Aorta (tissue), 5 donors: ENCODE measurements at places on chromosomes 3 and 15. TPM values are rescaled to one million over a fixed set of nuclear protein-coding genes. Genes with fewer than 3 reads are reported as not detected.
A peak's percentile ranks its signal among the peaks of the same experiment; 100 is the strongest.

Gene MRAS
- total RNA-seq, result 68.1 TPM

Gene GPR27
- total RNA-seq, result 1.6 TPM

Gene LEKR1
- total RNA-seq, result 1.3 TPM

Gene TEX9
- 3.9 TPM for total RNA-seq

Gene APBA2
- 2.1 TPM for total RNA-seq

Gene OR5K2
- not detected for total RNA-seq

Gene RBP2
- not detected for total RNA-seq

DNA sequence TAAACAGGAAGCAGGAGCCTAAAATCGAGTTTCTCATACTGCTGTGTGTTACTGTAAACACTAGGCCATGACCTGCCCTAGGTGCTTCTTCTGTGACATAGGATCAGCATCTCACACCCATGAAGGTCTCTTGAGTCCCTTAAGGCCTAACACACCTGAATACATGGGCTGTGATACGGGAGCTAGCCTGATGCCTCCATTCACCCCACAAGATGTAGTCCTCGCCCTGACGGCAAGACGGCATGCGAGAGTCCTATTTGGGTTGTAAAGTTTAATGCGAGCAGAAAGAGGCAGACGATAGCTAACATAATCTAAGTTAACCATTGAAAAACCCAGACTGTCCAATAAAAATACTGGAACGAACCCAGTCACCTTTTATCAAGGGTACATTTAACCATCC, 241.1 kb upstream of the ICE2 start:
- no peak overlapping the region for H3K4me3 ChIP-seq
- H3K27ac ChIP-seq, result no peak overlapping the region
- DNase-seq, result no peak
- H3K4me1 ChIP-seq, result no peaks in the 10 kb centered on the region
- no peaks in the 10 kb centered on the region for H3K36me3 ChIP-seq
- no peaks in the 10 kb centered on the region for H3K27me3 ChIP-seq

DNA sequence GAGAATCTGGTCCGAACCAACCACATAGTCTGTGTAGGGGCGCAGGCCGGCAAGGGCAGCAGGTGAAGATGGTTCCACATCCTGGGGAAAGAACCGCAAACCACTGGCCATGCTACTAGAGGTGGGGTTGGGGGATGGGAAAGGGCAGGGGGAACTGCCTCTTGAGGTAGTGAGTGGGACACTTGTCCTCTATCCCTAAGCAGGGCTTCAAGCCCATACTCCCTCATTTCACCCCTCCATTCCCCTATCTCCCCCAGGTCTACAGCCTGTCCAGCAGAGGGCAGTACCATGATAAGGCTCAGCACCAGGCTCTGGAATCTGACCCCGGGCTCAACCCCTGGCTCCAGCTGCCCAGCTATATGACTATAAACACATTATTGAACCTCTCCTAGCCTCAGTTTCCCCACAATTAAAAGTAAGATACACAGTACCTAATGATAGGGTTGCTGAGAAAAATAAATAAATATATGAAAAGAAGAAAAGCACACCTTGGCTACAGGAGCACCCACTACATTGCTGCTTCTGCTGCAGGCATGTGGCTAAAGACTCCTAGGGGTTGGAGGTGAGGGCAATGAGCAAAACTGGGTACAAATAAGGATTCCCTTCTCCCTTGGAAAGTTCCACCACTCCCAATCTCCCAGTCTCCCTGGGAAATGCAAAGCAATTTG, 6.3 kb downstream of the GORASP1 start:
- H3K4me1 ChIP-seq, result no peaks in the 10 kb centered on the region
- no peak overlapping the region for H3K4me3 ChIP-seq
- no peak for DNase-seq
- H3K27me3 ChIP-seq, result no peaks in the 10 kb centered on the region

GRCh38 chr3:104474011-104474410, 892.7 kb upstream of the ALCAM start:
- no peak overlapping the region for H3K27ac ChIP-seq
- no peak overlapping the region for H3K4me3 ChIP-seq
- no peaks in the 10 kb centered on the region for H3K4me1 ChIP-seq

- no peak for DNase-seq
- H3K27ac ChIP-seq, result no peak overlapping the region
- no peaks in the 10 kb centered on the region for H3K4me1 ChIP-seq
- H3K4me3 ChIP-seq, result no peak overlapping the region
- no peaks in the 10 kb centered on the region for H3K27me3 ChIP-seq
- H3K36me3 ChIP-seq, result no peaks in the 10 kb centered on the region
Observed at GRCh38 chr3:134665243-134665642, 14.4 kb upstream of the KY start.

GRCh38 chr15:97126553-97127233, 796.2 kb downstream of the NR2F2 start:
- no peak overlapping the region for H3K4me3 ChIP-seq
- no peak for DNase-seq

GRCh38 chr3:88044411-88044810, 14.4 kb downstream of the CGGBP1 start:
- H3K27ac ChIP-seq, result no peak overlapping the region
- DNase-seq, result no peak
- no peaks in the 10 kb centered on the region for H3K4me1 ChIP-seq
- H3K36me3 ChIP-seq, result no peaks in the 10 kb centered on the region
- no peak overlapping the region for H3K4me3 ChIP-seq

DNA sequence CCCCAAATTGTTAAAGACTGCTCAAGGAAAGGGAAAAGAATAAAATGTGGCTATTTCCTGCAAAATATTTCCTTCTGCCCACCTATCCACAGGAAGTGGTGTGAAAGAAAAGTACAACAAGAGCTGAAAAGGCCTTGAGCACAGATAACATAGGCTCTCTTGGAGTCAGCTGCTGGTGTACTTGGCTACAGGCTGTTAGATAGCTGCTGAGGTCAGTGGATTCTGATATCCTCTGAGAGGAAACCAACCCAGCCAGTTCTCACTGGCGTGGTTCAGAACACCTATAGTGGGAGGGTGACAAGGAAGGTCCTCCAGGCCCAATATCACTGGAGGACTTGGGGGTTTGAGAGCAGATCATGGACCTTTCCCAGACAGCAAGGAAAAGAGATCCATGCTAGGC, 124.4 kb upstream of the GAP43 start:
- H3K27ac ChIP-seq, result no peak overlapping the region
- peaks cover 2% of the 10 kb centered on the region for H3K4me1 ChIP-seq
- no peaks in the 10 kb centered on the region for H3K27me3 ChIP-seq
- H3K4me3 ChIP-seq, result no peak overlapping the region
- no peaks in the 10 kb centered on the region for H3K36me3 ChIP-seq
- no peak for DNase-seq

DNA sequence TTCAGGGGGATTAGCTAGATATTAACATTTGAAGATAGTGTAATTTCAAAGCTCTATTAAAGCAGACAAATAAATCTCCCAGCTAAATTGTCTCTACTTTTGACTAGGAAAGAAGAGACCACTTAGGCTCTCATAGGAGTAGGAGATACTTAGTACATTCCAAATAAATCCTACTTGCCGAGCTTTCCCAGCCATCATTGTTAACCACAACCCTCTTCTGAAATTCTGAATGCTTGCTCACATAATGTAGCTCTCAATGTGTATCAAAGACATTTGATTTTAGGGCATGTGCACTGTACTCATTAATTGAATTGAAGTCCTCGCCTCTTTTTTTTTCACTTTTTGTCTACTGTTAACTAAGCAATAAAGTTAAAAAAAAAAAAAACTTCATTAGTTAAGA, 598.2 kb upstream of the ADAMTS9 start:
- no peaks in the 10 kb centered on the region for H3K27me3 ChIP-seq
- H3K36me3 ChIP-seq, result no peaks in the 10 kb centered on the region
- H3K4me1 ChIP-seq, result no peaks in the 10 kb centered on the region

GRCh38 chr3:13299531-13300155, 120.5 kb downstream of the NUP210 start:
- H3K27ac ChIP-seq, result no peak overlapping the region
- H3K36me3 ChIP-seq, result no peaks in the 10 kb centered on the region
- no peak overlapping the region for H3K4me3 ChIP-seq
- peak; percentile 4 for DNase-seq
- H3K4me1 ChIP-seq, result no peaks in the 10 kb centered on the region

- H3K4me1 ChIP-seq, result no peaks in the 10 kb centered on the region
- no peak for DNase-seq
- no peaks in the 10 kb centered on the region for H3K27me3 ChIP-seq
- no peaks in the 10 kb centered on the region for H3K36me3 ChIP-seq
Observed at GRCh38 chr15:90162956-90163355, 38.2 kb upstream of the SEMA4B start.

GRCh38 chr15:28895146-28895545, 9.4 kb downstream of the APBA2 start:
- no peak overlapping the region for H3K27ac ChIP-seq
- no peaks in the 10 kb centered on the region for H3K36me3 ChIP-seq
- peak; percentile 55 for DNase-seq
- H3K4me3 ChIP-seq, result no peak overlapping the region

DNA sequence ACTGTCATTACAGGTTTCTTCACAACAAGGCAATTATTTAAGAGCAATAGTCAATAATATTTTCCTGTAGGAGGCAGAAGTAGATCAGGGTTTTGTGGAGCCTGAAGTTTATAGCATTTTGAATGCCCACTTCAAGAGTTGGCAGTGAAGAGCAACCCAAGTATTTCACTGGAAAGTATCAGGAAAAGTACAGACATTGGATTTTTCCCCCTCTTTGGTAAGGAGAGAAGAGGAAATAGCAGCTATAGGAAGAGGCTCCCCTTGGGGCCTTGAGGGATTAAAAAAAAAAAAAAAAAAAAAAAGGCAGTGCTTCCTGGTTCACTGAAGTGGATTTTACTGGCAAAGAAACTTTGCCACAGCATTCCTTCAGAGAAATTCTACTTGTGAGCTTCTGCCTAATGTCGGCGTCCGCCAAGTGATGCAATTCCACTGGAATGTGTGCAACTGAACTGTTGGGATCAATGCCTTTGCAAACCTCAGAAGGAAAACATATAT, 5.7 kb upstream of the CNTN6 start:
- H3K27ac ChIP-seq, result no peak overlapping the region
- DNase-seq, result peak; percentile 65
- no peaks in the 10 kb centered on the region for H3K36me3 ChIP-seq
- no peaks in the 10 kb centered on the region for H3K27me3 ChIP-seq
- no peak overlapping the region for H3K4me3 ChIP-seq

DNA sequence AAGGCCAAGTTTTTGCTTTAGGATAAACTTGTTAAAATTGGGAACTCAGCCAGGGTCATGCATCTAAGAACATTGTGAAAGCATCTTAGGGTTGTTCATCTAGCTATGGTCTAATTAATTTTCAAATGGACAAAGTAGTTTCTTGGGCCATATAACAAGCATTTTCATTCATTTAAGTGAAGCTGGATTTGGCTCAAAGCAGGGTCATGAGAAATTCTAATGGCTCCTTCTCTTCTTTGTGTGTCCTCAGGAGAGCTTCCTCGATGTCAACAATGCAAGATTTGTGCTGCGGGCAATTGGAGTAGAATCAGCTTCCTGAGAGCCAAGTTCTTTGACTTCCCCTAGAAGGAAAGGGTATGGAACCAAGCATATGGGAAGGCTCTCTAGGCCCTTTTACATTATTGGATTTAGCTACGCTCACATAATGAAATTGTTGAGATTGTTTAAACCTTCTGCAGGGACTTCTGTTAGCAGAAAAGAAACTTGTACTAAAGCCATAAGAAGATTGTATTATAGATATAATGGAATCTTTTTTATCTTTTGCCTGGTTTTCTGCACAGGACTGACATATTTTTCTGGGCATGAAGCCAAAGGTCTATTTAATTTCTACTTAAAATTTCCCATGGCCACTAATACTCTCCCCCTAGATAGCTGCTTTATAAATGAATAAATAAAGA, 1.8 kb upstream of the SAMMSON start:
- H3K36me3 ChIP-seq, result no peaks in the 10 kb centered on the region
- H3K4me3 ChIP-seq, result no peak overlapping the region
- no peak for DNase-seq
- no peaks in the 10 kb centered on the region for H3K27me3 ChIP-seq
- H3K27ac ChIP-seq, result peak overlapping the region; percentile 52
